ENCODE measurements at places on chromosomes 6 and 20. TPM values are rescaled to one million over a fixed set of nuclear protein-coding genes. Genes with fewer than 3 reads are reported as not detected.

- no peak for DNase-seq
These were observed 141.3 kb upstream of the CENPW start for GRCh38 chr6:126198631-126199030.

GRCh38 chr6:108797951-108798669 is 50.1 kb upstream of the ARMC2 start:
- no peak for DNase-seq

The C20orf202 gene
- total RNA-seq, result 0.14 TPM

The PSMB1 gene
- 152 TPM for total RNA-seq

DNA sequence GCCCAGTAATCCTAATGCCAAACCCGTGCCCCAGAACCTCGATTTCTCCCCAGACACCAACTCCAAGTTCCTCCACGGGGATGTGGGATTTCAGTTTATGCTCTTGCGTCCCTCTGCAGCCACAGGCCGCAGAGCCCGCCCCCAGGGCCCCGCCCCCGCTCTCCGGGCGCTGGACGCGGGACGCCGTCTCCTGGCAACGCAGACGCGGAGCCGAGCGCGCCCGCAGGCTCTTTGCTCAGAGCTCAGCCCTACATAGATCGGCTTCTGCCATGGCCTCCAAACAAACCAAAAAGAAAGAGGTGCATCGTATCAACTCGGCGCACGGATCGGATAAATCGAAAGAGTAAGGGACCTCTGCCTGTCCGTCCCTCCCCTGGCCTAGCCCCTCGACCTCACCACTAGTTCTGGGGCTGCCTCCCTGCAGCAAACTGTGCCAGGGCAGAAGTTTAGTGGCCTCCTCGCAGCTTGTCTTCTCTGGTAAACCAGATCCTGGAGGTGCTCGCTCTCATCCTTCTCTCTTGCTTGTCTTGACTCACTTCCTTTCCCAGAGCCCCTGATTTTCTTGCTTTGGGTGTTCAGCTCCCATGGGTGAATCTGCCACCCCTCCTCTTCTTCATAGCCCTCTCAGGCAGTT is at the start of gene ADGB:
Gene ADGB (plus strand): TSS at position 201 of the 634 bp plus-strand sequence. CDS start 69 bp downstream, at position 270.
- peak; percentile 89 for DNase-seq

The PDE10A gene
- 15.7 TPM for total RNA-seq

DNA sequence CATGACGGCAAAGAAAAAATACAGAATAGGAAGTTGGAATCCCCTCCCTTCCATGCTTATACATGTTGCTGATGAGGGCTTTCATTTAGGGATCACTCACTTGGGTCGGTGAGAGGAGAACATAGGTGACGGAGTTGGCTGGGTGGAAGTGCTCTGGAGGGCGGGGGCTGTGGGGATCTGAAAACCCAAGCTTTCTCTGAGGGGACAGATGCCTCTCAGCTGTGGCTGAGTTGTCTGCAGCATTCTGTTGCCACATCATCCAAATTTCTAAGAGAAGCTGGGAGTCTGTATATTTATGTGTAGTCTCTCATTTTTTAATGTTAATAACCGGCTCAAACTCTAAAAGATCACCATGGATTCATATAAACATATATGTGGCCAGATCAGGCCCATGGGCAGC is 141.5 kb downstream of the PLCB4 start:
- no peak for DNase-seq

DNA sequence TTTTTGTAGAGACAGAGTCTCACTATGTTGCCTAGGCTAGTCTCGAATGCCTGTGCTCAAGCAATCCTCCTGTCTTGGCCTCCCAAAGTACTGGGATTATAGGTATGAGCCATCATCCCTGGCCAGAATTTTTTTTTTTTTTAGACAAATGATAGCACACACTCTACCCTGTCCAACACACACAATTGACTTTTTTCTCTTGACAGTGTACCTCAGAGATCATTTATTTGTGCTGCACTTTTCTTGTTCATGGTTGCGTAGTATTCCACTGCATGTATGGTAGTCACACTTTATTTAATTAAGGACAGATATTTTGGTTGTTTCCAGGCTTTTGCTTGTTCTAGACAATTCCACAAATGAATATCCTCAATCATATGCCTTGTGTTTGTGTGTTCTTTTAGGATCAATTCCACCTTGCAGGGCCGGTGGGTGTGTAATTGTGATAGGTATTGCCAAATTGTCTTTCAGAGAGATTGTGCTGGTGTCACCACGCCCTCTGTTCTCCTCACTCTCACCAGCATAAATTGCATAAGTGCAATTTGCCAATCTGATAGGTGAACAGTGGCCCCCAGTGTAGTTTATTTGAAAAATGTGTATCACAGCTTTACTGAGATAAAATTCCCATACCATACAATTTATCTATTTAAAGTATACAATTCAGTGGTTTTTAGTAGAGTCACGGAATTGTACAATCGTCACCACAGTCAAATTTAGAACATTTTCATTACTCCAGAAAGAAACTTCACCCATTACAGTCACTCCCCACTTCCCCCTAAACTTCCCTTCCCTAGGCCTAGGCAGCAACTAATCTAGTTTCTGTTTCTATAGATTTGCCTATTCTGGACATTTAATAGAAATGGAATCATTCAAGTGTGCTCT is 20.1 kb downstream of the SRC start:
- DNase-seq, result peak; percentile 5

The SNX9 gene
- total RNA-seq, result 35.5 TPM

GRCh38 chr6:21739241-21739640 is 145.7 kb downstream of the SOX4 start:
- DNase-seq, result no peak

DNA sequence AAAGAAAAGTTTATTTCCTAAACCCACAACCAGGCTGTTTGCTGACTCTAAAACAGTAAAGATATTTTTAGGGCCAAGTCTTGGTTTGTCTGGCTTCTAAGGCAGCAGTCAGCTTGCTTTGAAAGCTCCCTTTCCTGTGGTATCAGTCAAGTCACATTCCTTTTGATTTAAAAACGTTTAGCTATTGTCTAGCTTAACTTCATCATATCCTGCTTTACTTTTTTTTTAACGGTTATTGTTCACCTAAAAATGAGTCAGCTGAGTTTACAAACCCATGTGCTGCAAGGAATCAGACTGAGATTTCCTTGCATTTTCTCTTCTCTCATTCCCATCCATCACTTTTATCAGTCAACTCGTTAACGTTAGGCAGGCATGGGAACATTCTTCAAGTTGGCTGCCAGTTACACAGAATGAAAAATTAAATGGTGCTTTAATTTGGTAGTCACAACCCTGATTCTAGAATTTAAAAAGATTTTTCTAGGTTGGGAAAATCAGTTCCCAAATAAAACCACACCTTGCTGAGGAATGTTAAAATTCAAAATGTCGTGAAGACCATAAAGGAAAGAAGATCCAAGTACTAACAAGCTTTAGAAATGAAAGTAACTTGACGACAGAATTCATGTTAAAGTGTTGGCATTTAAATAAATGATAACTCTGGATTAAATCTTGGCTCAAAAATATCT is 45.9 kb downstream of the ELOVL5 start:
- no peak for DNase-seq

GRCh38 chr6:47076422-47077344 is 34.6 kb upstream of the ADGRF1 start:
- DNase-seq, result no peak

GRCh38 chr20:53390770-53391169 is 202.9 kb downstream of the ZNF217 start:
- DNase-seq, result no peak

DNA sequence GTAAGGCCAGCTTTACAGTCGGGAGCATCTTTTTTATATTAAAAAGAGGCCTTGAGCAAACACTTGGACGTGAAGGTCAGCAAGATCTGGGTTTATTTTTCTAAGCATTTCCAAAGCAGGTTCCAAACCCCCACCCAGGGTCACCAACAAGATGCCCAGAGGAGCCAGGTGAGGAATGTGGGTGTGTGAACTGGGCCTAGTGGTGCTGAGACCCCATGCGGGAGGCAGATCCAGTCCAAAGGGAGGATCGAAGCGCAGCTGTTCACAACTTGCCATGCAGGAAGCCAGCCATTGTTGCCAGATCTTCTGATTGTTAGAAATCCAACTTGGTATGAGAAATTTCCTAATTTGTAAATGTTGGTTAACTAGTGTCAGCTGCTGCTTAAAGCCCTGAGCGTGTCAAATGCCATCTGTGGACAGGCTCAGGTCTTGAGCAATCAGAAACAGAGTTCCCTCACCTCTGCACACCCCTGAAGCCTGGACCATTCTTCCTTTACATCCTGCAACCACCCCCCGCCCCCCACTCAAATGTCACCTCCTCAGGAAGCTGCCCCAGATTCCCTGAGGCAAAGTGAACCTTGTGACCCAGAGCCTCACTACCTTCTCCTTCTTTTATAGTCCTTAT is 46.5 kb downstream of the NFATC2 start:
- DNase-seq, result no peak

GRCh38 chr6:44662461-44663121 is 275.1 kb downstream of the CDC5L start:
- no peak for DNase-seq

The SPATA2 gene
- 8.0 TPM for total RNA-seq

GRCh38 chr6:119612911-119613381 is 263.4 kb upstream of the MAN1A1 start:
- DNase-seq, result no peak

The PHF3 gene
- 33.4 TPM for total RNA-seq

The HTR1B gene
- not detected for total RNA-seq

- no peak for DNase-seq
These were observed 40.0 kb upstream of the CLDN20 start for GRCh38 chr6:155223646-155224451.

DNA sequence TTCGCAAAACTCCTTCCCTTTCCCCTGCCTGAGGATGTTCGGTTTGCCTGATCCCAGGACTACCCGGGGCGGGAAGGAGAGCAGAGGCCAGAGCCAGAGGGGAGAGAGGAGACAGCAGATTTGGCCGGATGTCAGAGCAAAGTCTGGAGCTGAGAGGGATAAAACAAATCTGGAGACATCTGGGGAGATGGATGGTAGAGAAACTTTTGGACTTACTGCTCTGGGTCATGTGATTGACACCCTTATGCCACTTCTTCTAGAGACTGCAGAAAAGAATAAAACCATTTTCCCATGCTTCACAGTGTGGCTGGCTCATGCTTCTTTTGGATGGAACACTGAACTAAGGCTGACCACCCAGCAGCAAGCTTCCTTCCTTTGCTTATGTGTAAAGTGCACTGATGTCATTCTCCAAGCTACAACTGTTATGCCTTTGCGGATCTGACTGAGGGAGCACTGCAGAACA is 174.7 kb downstream of the FOXC1 start:
- DNase-seq, result no peak

GRCh38 chr20:38164069-38164468 is 1.0 kb downstream of the TGM2 start:
- no peak for DNase-seq

GRCh38 chr6:160116411-160116810 is 5.2 kb upstream of the SLC22A1 start:
- no peak for DNase-seq

GRCh38 chr6:170575250-170575649 is 9.2 kb downstream of the PDCD2 start:
- DNase-seq, result no peak

Data from Right ventricle myocardium inferior (tissue), 1 donor.